ENCODE measurements at places on chromosomes 2 and 18. TPM values are rescaled to one million over a fixed set of nuclear protein-coding genes. Genes with fewer than 3 reads are reported as not detected.

HOXD1 gene
- 0.90 TPM for total RNA-seq

STAT4 gene
- total RNA-seq = 7.1 TPM

TEX44 gene
- total RNA-seq = not detected

DNAJC5G gene
- total RNA-seq = 0.42 TPM

EFR3B gene
- total RNA-seq = 3.8 TPM

ABCB11 gene
- total RNA-seq = 0.11 TPM

GRCh38 chr18:58490238-58490637 is 138.7 kb downstream of the ALPK2 start:
- DNase-seq = no peak

- no peak for DNase-seq
Measured at GRCh38 chr18:76759056-76759455, 63.3 kb upstream of the ZNF236 start.

DNA sequence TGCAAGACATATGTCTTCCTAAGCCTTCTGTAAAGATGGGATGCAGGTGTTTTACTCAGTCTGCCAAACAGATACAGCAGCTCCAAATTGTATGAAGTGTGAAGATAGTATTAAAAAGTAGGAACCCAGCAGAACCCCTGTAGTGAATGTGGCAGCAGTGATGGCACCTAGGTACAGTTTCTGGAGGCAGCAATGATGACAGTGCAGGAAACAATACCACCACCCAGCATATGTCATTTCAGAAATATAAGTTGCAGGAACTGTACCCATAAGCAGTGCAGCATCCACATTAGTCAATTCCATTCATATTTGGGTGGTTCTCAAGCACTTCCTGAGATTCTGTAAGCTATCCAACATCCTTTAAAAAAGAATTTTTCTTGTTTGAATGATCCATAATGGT is 46.7 kb upstream of the ATP5MC3 start:
- no peak for DNase-seq

DNA sequence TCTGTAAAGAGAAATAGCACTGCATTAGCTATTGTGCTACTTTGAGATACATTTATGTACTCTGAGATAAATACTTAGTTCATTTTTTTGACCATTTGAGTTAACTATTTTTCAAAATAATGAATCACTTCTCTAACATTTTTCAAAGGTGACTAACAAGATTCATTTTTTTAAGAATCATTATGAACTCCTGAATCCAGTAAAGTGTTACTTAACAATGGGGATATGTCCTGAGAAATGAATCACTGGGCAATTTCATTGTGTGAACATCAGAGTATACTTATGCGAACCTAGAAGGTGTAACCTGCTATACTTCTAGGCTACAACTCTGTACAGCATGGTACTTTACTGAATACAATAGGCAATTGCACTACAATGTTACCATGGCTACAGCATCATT is 355.8 kb downstream of the ARL6IP6 start:
- DNase-seq = no peak

DNA sequence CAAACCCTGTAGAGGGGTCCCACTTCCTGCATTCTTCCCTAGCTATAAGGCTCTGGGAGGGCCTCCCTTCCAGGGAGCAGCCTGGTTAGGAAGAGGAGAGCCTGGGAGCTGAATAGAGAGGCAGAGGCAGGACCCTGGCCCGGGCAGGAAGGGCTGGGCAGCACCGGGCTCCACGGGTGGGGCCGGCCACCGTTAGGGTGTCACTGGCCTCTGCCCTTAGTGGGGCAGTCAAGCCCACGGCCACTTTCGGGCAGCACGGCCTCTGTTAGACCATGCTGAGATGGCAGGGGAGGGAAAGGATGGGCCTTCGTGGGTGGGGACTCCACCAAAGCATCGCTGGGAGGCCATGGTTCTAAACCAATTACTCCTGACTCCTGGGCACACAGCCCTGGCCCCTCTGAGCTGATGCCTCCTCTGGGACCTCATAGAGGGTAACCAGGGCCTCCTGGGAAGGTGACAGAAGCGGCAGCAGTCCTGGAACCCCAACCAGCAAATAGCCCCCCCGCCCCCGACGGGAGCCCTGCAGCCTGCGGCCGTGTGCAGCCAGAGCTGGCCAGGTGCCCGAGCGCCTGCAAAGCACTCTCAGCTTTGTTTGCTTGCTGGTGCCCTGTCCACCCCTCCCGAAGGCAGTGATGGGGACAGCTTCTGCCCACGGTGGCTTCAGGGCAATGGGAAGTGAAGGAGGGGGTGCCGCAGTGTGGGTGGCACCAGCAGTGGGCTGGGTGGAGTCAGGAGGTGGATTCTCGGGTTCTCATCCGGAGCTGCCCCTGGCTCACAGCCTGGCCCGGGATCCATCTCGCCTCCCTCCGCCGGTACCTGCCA is 16.3 kb upstream of the HPCAL1 start:
- DNase-seq = no peak

DNA sequence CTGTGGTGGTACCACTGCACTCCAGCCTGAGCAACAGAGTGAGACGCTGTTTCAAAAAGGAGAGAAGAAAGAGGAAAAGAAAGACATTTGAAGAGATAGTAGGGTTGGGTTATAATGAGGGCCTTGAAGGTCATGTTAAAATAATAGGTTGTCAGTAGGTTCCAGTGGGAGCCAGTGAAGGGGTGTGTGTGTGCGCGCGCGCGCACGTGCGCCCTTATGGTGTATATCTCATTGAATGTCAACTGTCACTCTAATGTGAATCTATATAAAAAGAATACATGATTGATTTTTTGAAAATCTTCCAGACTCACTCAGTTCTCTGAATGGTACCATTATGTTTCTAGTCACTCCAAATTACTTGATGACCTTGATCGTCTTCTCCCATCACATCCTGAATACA is 9.1 kb downstream of the ZCCHC2 start:
- DNase-seq = no peak

Data from urinary bladder (tissue), 4 donors.